M059J (cell line): ENCODE measurements at places on chromosomes 5 and 9.
A peak's percentile ranks its signal among the peaks of the same experiment; 100 is the strongest.

DNA sequence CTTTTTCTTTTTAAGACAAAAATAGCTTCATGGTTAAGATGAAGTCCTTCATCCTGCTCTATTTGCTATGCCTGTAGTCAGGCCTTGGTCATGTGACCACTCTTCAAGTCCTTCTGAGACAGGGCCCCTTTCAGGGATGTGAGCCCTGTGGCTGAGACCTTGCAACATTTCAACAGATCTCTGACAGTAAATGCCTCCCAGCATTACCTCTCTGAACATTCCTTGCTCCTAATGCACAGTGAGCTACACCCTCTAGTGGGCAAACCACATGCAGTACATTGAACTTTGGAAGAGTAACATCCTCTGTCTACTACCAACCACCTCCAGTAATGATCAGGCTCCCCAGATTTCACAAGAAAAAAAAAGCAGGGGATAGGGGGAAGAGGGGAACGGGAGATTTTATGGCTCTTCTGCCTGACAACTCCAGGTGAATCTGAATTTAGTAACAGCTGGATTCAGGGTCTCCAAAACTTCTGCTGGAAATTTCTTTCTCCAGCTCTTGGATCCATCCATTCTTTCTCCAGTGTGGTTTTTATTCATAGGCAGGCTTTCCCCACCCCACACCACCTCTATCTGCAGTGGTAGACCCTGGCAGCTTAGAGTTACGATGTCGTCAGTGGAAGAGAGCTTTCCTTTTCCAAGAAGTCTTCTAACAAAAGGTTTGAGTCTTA lies 8.9 kb upstream of the FBXO38 start:
- peak; percentile 46 for DNase-seq

GRCh38 chr5:81842795-81843398 lies 92.0 kb upstream of the SSBP2 start:
- no peak for DNase-seq

DNA sequence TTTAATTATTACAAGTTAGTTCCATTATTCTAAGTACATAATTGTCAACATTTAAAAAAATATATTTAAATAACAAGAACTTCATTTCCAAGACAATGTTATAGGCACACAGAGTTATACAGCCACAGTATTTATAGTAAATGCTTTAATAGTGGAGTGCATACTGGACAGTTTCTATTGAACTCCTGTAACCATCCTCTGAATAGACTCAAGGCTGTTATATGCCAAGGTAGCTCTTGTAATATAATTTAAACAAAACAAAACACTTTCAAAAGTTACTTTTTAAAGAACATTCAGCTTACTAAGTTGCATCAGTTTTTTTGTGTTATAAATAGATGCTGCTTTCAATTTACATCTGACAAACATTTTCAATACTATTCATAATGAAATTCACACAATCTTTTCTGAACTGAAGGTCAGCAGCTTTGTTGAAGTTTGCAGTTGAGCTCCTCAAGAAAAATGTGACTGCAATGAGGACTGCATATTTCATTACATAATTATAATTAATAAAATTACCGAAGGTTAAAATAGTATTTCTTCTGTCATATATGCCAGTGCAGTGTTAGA lies 549.9 kb upstream of the CYLC2 start:
- DNase-seq: no peak

GRCh38 chr5:169785771-169786618 lies 148.9 kb downstream of the DOCK2 start:
- peak; percentile 87 for DNase-seq

GRCh38 chr5:115414406-115415142 lies 118.1 kb upstream of the CCDC112 start:
- DNase-seq: no peak

GRCh38 chr5:17269201-17269600 lies 51.8 kb downstream of the BASP1 start:
- DNase-seq: no peak
